Esophagus muscularis mucosa (tissue), 4 donors: ENCODE measurements at places on chromosomes 6 and 20. TPM values are rescaled to one million over a fixed set of nuclear protein-coding genes. Genes with fewer than 3 reads are reported as not detected.

DNA sequence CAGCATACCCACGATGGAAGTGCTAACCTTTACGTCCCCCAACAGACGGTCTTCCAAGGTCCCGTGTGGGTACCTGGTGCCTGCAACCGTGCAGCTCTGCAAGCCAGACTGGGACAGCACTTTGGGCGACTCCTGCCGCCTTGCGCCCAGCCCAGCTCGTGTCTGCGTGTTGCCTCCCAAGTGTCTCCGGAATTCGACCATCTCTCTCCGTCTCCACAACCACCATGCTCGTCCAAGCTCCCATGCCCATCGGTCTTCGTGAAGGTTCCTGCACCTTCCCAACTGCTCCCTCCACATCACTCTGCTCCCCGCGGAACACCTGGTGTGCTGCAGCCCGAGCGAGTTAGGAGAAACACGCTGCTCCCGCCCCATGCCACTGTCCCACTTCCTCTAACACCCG lies 173.2 kb upstream of the AFDN start:
- H3K27me3 ChIP-seq, result no peaks in the 10 kb centered on the region
- no peak for DNase-seq
- H3K36me3 ChIP-seq, result no peaks in the 10 kb centered on the region
- H3K27ac ChIP-seq, result no peak overlapping the region
- no peak overlapping the region for H3K4me3 ChIP-seq
- no peaks in the 10 kb centered on the region for H3K4me1 ChIP-seq

DNA sequence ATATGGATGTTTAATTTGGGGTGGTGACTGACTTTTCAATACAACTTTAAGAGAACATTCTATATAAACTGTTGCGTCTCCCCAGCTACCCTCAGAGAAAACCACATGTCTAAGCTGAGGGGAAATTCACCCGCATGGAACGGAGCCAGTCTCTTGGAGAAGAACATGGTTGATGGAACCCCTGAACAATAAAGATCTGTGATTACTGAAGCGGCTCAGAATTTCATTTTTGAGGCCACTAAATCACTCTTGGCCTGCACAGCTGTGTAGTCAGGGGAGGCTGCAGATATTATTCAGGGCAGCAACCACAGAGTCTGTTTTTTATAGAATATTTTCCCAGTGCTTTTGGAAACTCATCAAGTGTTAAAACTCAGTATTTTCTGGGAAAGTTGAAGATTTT lies 73.8 kb downstream of the EYA4 start:
- H3K27ac ChIP-seq, result no peak overlapping the region
- no peaks in the 10 kb centered on the region for H3K27me3 ChIP-seq
- no peaks in the 10 kb centered on the region for H3K36me3 ChIP-seq
- DNase-seq, result no peak
- H3K4me1 ChIP-seq, result no peaks in the 10 kb centered on the region

GRCh38 chr20:48794360-48794759 lies 33.4 kb downstream of the PREX1 start:
- no peak for DNase-seq
- H3K36me3 ChIP-seq, result no peaks in the 10 kb centered on the region
- H3K4me3 ChIP-seq, result no peak overlapping the region
- H3K27me3 ChIP-seq, result no peaks in the 10 kb centered on the region
- no peak overlapping the region for H3K27ac ChIP-seq

DNA sequence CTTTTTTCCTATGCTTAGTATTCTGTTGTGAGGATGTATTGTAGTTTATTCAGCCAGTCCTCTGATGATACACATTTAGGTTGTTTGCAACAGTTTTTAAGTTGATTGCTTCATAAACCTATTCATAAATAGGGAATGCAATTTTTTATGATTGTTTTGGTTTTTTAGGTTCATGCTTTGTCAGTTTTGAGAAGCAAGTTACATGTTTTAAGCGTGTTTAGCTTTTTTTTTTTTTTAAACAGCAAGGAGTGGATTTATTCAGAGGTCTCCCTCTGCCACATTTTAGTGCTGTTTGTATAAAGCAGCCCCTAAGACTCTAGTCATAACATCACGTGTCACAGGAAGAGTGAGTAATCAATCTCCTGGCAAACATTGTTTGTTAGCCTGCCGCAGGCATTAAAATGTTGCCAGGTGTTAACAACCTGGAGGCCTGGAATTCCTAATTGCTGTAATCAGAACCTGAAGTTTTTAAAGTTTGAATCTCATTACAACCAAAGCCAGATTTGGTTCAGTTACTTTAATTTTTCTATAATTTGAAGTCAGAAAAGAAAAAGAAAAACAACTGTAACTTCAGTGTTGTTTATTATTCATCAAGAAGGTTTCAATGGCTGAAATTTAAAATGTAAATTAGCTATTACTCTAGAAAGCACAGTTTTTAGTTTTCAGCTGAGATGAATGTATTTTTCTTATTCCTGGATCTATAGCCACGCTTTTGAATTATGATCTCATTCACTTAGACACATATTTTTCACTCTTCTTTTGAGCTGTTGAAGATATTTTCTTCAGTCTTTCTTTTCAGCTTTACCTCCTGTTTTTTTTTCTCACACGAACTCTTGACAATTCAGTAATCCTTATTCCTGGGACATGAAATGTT lies 59.2 kb downstream of the KCNS1 start:
- no peak overlapping the region for H3K27ac ChIP-seq
- peaks cover 26% of the 10 kb centered on the region for H3K4me1 ChIP-seq
- H3K4me3 ChIP-seq, result no peak overlapping the region
- no peaks in the 10 kb centered on the region for H3K27me3 ChIP-seq
- no peak for DNase-seq

GRCh38 chr6:24355393-24355792 lies 2.5 kb downstream of the DCDC2 start:
- peaks cover 23% of the 10 kb centered on the region for H3K4me1 ChIP-seq
- no peaks in the 10 kb centered on the region for H3K27me3 ChIP-seq
- no peak overlapping the region for H3K4me3 ChIP-seq
- H3K36me3 ChIP-seq, result no peaks in the 10 kb centered on the region
- no peak for DNase-seq

- no peaks in the 10 kb centered on the region for H3K27me3 ChIP-seq
- H3K4me3 ChIP-seq, result peak overlapping the region; percentile 73
- H3K4me1 ChIP-seq, result peaks cover 82% of the 10 kb centered on the region
- DNase-seq, result no peak
- H3K27ac ChIP-seq, result peak overlapping the region; percentile 96
Measured at GRCh38 chr6:35019831-35020230, 121.3 kb downstream of the TCP11 start.

DNA sequence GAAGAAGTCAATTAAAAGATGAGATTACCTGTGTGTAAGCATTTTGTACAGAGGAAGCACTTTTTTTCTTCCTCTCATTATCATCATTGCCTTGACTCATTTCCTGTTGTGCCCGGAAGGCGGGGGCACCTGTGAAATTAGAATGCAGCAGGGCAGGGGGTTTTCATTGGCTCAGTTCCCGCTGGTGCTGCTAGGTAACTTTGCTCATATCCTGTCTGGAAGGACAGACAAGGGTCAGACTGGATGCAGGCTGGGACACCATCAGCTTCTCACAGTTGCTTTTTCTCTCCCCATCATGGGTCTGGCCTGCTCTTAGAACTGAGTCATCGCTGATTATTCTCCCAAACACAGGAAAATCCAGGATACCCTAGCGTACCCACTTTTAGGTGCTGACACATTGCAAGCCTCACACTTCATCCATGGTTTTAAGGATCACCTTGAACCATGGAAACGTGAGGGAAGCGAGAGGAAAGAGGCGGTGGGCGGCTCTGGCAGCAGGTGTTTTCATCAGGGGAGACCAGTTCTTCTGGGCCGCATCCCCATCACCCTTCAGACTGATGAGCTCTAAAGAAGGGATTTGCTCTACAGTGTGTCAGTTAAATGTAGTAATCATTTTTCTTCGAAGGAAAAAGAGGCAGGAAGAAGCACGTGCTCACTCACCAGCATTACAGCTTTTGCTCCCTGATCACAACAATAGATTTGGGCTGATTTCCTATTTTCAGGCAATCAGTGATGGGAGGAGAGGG lies 195.7 kb upstream of the SASH1 start:
- DNase-seq, result no peak
- no peak overlapping the region for H3K4me3 ChIP-seq

DNA sequence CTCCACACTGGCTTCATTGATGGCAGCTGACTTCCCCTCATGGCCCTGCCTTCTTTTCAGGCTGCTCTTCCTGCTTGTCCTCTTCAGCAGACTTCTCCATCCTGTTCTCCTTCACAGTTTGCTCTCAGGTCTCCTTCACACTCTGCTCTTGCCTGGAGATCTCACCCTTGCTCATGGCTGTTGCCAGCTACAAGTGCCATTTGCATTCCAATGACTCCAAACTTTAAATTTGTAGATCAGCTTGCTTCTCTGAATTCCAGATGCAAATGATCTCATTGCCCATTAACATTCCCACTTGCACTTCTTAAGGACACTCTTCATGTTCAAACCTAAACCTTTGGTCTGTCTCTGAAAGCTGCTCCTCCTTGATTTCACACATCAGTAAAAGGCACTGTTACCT lies 343.0 kb downstream of the QKI start:
- DNase-seq, result no peak
- no peaks in the 10 kb centered on the region for H3K27me3 ChIP-seq
- H3K36me3 ChIP-seq, result no peaks in the 10 kb centered on the region
- H3K4me3 ChIP-seq, result no peak overlapping the region
- no peaks in the 10 kb centered on the region for H3K4me1 ChIP-seq
- no peak overlapping the region for H3K27ac ChIP-seq

NOX3 gene
- not detected for total RNA-seq

UNC5CL gene
- total RNA-seq, result 0.33 TPM
